Osteocyte (in vitro differentiated cells): ENCODE measurements at places on chromosomes 3 and 15. TPM values are rescaled to one million over a fixed set of nuclear protein-coding genes. Genes with fewer than 3 reads are reported as not detected.

GRCh38 chr3:157871838-157872460 is 234.3 kb downstream of the SHOX2 start:
- no peak for DNase-seq

- no peak for DNase-seq
Observed at GRCh38 chr3:15318661-15319060, 13.7 kb downstream of the SH3BP5 start.

- no peak for DNase-seq
Observed at GRCh38 chr15:94547711-94548110, 316.4 kb downstream of the MCTP2 start.

- no peak for DNase-seq
Observed at GRCh38 chr15:61315471-61315870, 86.4 kb upstream of the RORA start.

- DNase-seq: no peak
Observed at GRCh38 chr15:93895976-93896770, 335.2 kb upstream of the MCTP2 start.

DNA sequence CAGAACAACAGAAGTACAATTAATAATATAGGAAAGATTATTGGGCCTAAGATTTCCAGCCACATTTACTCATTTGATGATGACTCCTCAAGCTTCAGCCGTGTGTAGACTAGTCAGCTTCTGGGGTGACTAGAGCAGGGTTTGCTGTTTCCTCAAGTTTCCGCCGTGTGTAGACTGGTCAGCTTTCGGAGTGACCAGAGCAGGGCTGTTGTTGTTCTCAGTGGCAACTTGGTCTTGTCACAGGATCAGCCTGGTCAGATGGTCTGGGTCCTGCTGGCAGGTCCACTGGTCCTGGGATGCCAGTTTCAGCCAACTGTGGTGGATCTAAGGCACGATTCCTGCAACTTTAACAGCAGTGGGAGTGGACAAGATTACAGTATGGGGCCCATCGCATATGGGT is 21.8 kb upstream of the NOX5 start:
- no peak for DNase-seq

DNA sequence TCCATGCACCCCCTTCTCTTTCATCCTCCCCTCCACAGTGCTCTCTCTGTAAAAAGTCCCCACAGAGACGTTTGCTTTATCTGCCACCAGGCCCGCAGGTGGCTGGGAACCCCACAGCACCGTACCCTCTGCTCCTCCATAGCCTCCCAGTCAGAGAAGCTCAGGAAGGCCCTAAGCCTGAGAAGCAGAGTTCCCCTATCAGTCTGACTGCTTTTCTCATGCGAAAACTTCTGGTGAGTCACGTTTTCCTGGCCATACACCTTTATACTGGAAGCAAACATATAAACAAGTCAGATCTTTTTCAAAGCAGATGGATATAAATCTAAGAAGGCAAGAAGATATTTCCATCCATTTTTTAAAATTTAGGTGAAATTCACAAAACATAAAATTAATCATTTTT is 51.5 kb upstream of the MEF2A start:
- DNase-seq: no peak

AADACL2 gene
- not detected in 2 replicates for total RNA-seq

PCOLCE2 gene
- 3.8 and 4.0 TPM in 2 replicates for total RNA-seq

CILP gene
- 0.19 TPM in 1 of 2 replicates, not detected in the other for total RNA-seq

GPR62 gene
- not detected in 2 replicates for total RNA-seq

FILIP1L gene
- 47.0 and 49.3 TPM in 2 replicates for total RNA-seq

SCN11A gene
- 0.08 and 0.18 TPM in 2 replicates for total RNA-seq
